WTC11 (cell line): ENCODE measurements at places on chromosomes 5 and 9.
A peak's percentile ranks its signal among the peaks of the same experiment; 100 is the strongest.

DNA sequence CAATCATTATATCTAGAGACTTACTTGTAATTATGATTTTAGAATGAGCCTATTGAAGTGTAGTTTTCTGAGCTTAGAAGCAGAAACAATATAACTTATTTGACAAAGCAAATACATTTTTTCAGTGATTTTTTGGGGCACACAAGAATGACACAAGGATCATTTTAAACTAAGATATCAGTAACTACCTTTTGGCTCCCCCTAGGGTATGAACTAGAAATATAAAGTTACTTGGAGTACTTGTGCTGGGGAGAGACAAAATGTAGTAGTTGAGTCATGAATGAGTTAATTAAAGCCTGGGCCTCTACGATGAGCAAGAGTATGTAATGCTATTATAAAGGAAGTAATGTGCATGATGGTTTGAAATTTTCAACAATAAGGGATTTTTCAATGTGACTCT, 1244.1 kb upstream of the ACO1 start:
- DNase-seq = no peak

DNA sequence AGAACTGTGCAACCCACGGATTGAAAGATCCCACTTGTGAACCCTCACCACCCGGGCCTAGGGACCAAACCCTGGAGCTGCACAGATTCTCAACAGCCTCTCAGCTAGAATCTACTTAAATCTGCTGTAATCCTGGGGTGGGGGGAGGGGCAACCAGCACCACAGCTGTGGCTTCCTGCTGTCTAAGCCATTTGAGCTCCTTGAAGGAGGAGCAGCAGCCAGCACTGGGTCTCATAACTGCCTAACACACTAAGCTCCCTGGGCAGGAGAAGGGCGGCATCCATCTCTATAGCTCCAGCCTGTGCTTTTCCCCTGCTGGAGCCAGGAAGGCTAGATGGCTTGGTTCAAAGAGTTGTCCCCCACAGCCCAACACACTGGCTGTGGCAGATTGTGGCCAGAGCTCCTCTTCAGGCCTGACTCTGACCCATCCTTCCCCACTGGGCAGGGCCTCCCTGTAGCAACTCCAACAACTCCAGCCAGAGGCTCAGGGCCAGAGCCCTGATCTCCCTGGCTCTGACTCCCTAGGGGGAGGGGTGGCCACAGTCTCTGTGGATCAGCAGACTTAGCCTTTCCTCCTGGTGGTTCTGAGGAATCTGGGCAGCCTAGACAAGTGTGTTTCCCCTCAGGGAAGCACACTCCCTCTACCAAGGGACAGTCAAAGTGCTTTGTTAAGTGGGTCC, 72.0 kb upstream of the C9orf72 start:
- DNase-seq = no peak

- no peak for DNase-seq
These were observed 174.0 kb upstream of the SLC27A6 start for GRCh38 chr5:128791312-128791711.

DNA sequence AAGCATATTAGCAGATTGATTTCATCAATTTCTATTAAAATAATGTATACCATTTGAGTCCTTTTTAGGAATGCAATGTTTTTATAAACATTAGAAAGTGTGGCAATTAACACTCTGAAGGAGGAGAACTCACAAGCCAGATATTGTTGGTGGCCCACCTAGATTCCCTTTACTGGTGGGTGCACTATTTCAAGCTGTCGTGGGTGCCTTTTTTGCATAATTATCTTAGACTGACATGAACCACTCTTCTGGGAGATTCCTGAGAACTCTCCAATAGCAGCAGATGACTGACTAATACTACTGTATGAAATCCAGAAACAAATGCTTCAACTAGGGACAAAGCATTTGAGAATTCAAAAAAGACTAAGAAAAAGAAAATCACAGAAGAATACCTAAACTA, 526.0 kb downstream of the CDH18 start:
- DNase-seq = no peak

DNA sequence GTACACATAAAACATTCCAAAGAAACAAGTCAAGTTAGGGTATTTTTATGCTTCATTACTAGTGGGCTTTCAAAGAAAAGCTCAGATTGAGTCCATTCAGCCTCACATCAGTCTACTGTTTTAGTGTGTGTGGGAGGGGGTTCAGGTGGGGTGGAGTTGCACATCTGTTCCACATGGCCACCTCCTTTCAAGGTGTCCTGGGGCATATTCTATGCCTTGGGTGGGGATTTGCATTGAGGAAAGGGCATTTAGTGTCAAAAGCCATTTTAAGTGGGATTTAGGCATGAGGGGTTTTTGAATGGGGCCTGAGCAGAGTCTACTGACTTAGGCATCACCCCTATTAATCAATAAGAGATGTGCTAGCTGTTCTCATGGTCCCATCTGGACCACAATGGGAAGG, 983.1 kb downstream of the TLE4 start:
- no peak for DNase-seq

GRCh38 chr9:2096376-2096970, 81.3 kb downstream of the SMARCA2 start:
- DNase-seq = no peak

- DNase-seq = peak; percentile 93
These were observed at the start of gene ELOVL7 for GRCh38 chr5:60843936-60844905. TSS of gene ELOVL7 (minus strand) at chr5:60844269. CDS start at chr5:60787397, 56,872 bp downstream.

DNA sequence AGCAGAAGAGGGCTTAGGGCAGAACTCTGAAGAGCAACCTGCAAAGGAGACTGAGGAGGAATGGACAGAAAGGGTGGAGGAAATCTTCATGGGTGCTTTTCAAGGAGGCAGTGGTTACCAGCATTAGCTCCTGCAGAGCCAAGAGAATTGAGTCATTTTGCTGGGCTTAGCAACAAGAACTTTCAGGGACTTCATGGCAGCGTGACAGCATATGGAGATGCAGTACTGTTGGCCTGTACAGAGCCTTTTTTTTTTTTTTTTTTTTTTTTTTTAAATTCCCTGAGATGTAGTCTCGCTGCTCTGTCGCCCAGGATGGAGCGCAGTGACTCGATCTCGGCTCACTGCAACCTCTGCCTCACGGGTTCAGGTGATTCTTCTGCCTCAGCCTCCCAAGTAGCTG, 296.0 kb upstream of the DMRT1 start:
- DNase-seq = no peak

GRCh38 chr5:127236254-127236653, 54.3 kb upstream of the MEGF10 start:
- no peak for DNase-seq

DNA sequence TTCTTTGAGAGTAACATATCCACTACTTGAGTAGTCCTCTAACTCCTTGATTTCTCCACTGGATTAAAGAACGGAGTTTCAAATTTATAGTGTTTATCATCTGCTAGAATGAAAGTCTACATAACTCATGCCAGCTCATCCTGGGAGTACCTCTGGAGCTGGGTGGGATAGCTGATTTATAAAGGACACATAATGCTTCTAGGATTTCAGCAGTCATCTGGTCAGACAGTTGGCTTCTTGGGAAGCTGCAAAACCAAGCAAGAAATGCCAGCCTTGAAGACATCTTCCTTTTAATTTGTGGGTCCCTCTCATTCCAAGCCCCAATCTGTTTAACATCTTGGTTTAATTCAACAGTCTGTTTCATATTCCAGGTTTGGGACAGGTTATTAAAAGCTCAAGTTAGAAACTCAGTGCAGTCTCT, 3.2 kb downstream of the GALNT10 start:
- no peak for DNase-seq

DNA sequence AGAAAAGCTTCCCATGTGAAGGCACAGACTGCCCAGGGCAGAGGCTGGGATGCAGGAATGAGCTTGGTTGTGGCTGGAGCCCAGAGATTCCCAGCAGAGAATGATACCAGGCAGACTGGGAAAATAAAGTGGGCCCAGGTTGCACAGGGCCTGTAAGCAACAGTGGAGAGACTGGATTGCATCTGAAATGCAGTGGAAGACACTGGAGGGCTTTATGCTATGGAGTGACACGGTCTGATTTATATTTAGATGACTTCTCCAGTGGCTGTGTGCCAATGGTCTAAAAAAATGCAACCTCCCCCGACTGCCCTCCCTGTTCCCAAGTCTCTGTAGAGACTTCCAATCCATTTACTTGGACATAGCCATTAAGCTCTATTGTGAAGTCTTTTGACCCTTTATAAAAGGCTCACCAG, 951.1 kb upstream of the DMAC1 start:
- no peak for DNase-seq

- DNase-seq = no peak
These were observed 31.8 kb downstream of the ERMP1 start for GRCh38 chr9:5800969-5801738.

DNA sequence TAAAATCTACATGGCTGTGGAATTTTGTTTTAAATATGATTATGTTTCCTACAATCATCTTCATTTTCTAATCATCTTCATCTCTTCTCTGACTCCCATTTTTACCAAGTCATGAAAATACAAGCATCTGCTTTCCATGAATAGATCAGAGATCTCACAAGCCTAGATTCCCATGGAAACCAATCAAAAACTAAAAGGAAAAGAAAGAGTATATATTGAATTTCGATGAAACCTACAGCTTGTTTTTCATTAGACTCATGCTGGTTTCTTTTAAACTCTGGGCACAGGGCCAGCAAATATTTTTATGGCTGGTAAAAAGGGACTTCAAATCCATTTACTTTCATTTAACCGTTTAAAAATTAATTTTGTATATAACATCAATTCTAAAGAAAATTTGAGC, 51.2 kb downstream of the INVS start:
- no peak for DNase-seq

DNA sequence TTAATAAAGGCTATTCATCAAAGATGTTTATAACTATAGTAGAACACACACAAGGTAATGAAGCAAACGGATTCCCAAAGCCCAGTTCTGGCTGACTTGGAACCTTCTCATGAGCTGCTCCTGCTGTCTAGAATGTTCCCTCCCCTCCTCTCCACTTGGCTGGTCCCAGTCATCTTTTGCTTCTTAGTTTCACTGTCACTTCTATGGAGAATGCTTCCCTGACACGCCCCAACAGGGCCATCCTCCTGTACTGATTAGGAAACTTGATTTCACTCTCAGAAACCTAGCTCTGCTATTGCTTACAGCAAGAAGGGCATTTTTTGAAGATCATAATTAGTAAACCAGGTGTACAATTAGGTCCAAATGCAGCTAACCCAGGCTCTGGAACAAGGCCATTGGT, 3.2 kb upstream of the RAPGEF1 start:
- no peak for DNase-seq
